ENCODE measurements at places on chromosomes 1 and 21.

- no peak for DNase-seq
Observed at GRCh38 chr1:29271724-29272123, 35.4 kb downstream of the PTPRU start.

GRCh38 chr1:82392513-82392912 is 591.8 kb downstream of the ADGRL2 start:
- no peak for DNase-seq

DNA sequence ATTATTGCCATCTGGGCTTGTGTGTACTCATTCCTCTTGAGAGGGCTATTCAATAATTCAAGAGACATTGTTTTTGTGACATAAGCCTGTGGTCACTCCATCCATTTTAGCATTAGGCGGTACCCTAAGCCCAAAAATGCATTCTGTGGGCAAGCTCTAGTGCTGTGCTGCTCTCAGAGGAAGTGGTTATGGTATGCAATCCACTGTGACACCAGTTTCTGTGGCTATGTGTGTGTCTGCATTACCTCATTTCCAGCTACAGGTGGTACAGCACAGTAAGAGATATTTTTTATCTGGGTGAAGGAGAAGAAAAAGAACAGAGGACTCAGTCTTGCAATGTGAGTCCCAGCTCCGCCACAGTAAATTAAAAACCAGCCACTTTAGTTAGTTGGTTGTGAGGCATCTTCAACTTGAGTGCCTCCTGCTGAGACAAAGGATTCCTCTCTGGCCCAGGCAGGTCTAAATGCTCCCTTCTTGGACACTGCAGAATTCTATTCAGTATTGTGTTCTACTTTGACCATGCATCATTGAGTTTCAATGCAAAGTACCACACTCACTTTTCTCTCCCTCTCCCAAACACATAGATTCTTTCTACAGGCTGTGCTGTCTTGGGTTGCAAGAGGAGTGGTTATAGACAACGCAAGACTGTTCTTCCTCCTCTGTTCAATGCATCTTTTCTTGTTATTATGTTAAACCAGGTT is 777.8 kb upstream of the BRINP3 start:
- no peak for DNase-seq

DNA sequence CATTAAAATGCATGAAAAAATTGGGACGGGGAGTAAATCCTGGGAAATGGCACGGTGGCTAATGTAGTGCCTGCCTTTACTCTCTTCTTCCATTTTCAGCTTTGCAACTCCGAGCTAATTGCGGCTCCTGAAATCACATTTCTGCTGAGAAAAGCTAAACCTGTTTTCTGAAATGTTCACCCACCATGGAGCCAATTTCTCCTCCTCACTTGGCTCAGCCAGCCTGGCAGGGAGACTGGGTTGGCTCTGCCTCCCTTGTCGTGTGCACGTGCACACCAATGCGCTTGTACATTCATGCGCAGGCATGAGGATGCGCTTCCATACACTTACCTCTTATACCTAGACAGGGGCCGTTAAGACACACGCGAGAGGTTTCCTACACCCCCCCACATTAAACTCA is 165.4 kb downstream of the PLXNA2 start:
- no peak for DNase-seq

DNA sequence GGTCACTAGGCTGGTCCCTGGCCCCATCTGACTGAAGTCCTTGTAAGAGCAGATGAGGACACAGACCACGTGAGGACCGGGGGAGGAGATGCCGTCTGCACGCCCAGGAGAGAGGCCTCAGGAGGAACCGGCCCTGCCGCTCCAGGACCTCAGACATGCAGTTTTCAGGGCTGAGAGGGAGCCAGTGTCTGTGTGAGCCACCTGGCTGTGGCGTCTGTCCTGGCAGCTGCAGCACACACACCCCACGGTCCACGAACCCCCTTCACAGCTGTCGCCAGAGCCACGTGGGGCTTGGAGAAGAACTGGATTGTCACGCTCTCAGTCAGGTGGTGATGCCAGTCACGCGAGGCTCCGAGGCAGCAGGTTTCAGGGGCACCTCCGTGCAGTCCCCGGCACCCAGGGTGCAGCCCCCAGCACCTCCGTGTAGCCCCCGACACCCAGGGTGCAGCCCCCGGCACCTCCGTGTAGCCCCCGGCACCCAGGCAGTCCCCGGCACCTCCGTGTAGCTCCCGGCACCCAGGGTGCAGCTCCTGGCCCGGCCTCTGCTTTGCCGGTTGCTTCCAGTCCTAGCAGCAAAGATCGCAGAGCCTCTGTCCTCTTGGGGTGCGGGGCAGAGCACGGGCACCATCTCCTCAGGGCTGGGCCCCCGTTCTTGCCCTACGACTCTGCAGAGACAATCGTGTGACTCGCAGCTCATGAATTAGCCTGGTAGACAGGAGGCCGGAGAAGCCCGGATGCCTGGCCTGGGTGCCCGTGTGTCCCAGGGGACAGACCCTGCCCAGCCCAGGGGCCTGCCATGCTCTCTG is 19.0 kb upstream of the SUMO3 start:
- no peak for DNase-seq

- DNase-seq = no peak
Observed at GRCh38 chr1:77416692-77417450, 135.1 kb downstream of the AK5 start.

- DNase-seq = no peak
Observed at GRCh38 chr1:200660719-200661118, 9.0 kb downstream of the DDX59 start.

DNA sequence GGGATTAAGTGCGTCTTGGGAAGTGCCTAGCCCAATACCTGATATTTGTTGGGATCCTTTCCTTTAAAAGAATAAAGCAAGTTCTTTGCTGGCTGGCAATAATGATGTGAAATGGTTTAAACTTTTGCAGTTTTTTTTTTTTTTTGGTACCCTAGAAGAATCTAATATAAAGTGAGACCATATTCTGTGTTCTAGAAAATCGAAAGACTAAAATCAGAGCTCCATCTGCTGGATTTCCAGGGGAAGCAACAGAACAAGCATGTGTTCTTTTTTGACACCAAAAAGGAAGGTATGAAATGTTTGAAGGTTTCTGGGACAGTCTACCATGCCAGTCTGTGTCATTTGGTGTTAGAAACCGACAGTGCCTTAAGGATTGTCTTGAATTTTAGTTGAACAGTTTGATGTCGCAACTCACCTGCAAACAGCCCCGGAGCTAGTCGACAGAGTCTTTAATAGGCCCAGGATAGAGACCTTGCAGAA is 6.4 kb downstream of the UTP11 start:
- no peak for DNase-seq

- no peak for DNase-seq
Observed at GRCh38 chr1:234558330-234558836, 51.6 kb downstream of the IRF2BP2 start.

GRCh38 chr1:181557313-181557712 is 74.0 kb downstream of the CACNA1E start:
- no peak for DNase-seq

DNA sequence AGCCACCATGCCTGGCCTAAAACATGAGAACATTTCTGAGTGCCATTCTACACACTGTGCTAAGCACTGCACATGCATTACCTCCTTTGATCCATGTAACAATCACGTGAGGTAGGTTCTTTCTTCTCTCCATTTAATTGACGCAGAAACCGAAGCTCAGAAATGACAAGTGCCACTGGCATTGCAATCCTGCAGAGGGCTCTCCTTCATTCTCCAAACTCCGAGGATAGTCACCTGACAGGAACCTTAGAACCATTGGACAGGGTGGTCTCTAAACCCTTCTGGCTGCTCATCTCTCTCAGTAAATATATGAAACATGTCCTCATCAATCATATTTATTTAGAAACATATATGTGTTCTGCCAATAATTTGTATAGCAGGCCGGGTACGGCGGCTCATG is 167.1 kb upstream of the JUN start:
- DNase-seq = no peak

DNA sequence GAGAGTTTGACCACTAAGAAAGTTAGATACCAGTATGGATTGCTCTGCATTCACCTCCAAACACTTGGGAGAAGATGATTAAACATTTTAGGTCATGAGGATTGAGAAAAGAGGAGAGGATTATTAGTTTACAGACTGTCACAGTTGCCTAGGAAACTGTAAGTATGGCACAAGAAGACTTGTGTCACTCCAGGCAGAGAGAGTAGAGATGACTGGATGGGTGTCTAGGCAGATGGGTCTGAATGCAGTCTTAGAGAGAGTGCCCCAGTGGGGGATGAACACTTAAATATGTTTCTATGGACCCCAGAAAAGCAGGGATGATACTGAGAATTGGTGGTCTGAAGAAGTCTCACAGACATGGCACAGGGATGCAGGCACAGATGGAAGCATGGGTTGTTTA is 477.6 kb upstream of the B3GALT2 start:
- no peak for DNase-seq

- no peak for DNase-seq
Observed at GRCh38 chr1:42454403-42454802, 1.4 kb downstream of the ZMYND12 start.

- no peak for DNase-seq
Observed at GRCh38 chr1:18855573-18855972, 3.9 kb downstream of the TAS1R2 start.

DNA sequence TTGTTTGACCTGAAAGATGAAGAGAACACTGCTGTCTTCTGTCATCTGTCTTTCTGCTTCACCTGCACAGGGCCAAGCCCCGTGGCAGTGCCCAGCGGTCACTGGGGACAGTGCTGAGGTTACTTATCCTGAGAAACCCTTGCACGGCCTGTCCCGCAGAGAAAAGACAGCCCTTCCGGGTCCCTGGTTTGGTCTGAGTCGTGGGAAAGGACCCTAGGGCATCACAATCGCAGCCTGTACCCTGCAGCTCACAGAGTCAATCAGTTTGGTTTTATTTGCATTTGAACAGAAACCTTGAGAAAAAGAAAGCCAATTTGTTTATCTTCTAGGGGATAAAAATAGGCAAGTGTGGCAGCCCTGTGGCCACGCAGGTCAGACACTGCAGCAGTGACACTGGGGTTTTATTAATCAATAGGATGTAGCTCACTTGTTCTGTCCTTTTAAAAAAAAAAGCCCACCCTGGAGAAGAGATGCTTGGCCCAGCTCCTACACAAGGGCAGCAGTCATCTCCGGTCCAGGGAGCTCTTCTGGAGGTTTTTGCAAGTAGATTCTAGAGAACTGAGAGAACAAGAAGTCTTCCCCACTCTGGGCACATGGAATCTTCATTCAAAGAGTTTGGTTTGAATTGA is 120.0 kb downstream of the PEX14 start:
- no peak for DNase-seq

DNA sequence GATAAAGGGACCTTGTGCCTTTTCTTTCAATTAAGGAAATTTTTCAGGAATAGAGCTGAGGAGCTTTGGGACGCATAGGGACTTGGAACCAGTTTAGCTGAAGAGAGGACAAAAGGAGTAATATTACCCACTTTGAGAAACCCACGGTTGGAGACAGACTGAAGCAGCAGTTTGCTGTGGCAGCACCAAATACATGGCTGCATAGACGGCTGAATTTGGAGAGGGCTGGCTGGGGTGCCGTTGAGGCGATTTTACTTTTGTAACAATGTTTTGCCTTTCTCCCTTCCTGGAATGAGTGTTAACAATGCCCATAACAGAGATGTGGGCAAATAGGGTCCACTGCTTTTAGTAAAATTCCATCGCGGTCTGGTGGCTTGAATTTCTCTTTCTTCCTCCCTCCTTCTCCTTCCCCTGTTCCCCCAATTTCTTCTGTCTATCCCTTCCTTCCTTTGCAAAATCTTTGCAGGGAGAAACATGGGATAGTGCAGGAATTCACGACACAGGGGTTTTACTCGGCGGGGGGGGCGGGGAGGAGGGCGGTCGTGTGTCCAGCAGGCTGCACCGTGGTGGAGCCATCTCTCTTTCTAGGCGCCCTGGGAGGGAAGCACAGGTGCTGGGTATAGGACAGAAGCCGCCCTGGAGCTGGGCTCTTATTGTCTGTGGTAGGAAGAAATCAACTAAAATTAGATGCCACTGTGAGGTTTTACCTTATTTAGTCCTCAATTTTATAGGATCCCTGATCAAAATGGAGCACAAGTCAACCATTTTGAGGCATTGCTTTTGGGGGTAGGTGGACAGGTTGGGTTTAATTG is 6.8 kb downstream of the LHX4 start:
- DNase-seq = no peak

GRCh38 chr1:154272999-154273563 is 652 bp downstream of the HAX1 start:
- DNase-seq = no peak

- DNase-seq = no peak
Observed at GRCh38 chr21:42222386-42222785, 3.4 kb downstream of the ABCG1 start.

- peak; percentile 26 for DNase-seq
Observed at GRCh38 chr21:21712748-21713520, 714.7 kb downstream of the NCAM2 start.

- DNase-seq = no peak
Observed at GRCh38 chr1:152089014-152089674, at the start of gene TCHHL1. TSS of gene TCHHL1 (minus strand) at chr1:152089064. CDS start at chr1:152088143, 921 bp downstream.

DNA sequence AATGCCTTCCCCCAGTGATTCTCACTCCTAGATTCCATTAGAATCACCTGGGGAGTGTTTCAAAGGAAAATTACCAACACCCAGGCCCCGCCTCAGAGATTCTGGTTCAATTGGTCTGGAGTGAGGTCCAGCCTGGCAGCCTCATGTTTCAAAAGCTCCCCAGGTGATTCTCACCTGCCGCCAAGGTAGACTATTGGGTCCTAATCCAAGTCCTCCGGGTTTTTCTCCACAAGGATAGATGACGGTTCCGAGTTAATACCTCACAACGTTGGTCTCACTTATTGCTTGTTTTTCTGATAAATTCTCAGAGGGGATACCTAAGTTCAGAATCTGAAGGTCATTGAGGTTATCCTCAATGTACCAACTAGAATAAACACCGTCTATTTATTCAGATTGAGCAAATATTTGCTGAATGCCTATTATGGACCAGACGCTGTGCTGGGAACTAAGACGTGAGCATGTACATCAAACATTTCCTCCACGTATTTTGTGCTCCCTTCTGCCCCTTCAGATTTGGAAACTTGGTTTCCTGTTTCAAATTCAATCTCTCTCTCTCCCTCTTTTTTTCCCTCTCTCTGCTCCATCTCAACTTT is 97.5 kb downstream of the SEC16B start:
- no peak for DNase-seq

DNA sequence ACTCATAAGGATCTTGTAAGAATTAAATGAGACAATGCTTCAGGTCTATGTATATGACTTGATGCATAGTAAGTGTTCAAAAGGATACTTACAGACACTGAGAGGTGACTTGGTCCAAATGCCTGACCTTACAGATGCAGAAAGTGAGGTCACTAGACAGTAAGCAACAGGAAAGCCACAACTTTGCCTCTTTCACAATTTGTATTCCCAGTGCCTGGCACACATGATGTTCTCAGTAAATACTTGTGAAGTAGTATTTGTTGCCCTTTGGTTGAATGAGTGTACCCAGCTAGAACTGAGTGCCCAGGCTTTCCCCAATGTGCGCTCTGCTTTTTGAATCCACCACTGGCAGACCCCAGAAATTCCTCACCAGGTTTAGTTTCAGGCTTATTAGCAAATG is 105.1 kb downstream of the BEND5 start:
- DNase-seq = no peak

- no peak for DNase-seq
Observed at GRCh38 chr1:228544021-228544850, 57.1 kb downstream of the RNF187 start.
